NCI-H774 (cell line): ENCODE measurements at places on chromosomes 2 and 18.

DNA sequence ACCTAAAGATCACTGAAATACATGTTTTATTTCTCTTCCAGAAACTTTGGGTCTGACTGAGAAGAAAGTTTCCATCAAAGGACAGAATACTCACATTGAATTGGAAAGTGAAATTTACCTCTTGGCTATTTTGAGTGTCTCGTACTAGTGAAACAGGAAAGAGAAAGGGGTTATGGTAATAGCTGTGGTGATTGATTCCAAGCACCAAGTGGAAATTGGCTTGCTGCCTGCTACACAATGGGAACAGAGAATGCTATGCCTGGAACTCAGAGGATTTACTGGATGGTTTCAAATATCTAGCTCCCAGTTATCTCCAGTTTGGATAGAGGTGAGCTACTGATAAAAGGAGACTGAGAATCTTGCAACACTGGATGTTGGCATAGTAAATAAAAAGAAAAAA, 492.8 kb upstream of the FSIP2 start:
- no peak for DNase-seq

DNA sequence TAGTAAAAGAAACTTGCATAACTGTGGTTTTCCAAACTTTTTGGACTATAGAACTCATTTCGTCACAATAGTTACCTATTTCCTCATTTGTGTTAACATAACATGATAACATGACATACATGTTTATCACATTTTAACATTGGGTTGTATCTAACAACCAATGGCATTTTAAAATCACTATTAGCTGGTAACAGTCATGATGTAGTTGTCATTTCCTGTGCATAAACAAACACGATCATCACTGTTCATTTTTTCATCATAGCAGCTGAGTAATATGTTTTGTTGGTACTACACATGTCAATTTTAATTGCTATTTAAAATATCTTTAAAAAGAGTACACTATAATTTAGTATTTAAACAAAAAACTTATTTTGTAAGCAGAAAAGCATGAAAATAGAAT, 402.4 kb downstream of the SATB2 start:
- no peak for DNase-seq

GRCh38 chr18:79624356-79625170, 55.0 kb upstream of the CTDP1 start:
- DNase-seq: no peak

DNA sequence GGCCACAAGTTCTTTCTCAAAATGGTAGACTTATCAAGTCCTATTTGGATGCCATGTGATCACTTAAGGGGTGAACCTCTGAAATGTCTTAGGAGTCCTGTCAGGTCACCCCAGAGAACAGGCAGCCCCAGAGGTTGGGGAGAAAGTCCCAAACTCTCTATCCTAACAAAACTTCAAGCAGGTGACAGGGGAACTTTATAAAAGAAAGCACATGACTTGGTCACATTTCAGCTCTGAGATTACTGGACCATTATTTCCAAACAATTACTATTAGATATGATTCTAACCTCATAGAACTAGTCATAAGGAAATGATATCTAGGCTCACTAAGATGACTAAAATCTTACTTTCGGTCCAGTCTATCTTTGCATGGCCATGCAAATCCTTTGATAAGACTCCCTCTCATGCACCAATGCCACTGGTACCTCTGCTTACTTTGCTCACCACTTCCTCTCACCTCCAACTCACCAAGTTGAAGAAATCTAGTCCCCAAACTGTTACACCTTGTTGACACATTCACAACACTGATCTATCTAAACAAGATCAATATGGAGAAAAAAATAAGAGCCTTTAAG, 107.0 kb downstream of the GALNT14 start:
- DNase-seq: no peak

DNA sequence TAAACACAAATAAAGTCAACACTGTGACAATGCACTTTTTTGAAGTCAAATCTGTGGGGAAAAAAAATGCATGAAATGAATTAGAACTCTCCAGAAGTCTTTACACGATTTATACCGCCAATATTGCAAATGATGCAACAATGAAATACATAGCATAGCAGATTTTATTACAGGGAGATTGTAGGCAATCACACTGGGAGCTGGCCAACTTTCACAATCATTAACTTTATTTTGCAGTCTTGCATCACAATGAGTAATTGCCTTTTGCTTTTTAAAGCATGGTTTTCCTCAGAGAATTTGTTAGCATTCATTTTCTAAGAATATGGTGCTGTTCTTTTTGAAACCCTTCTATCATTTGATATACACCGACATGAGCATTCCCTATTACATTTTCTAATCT, 366.4 kb upstream of the FSIP2 start:
- no peak for DNase-seq
